T follicular helper cell (primary cell): ENCODE measurements at places on chromosomes 3 and 15.

GRCh38 chr15:36161771-36162212 lies 417.6 kb upstream of the CDIN1 start:
- DNase-seq, result no peak

DNA sequence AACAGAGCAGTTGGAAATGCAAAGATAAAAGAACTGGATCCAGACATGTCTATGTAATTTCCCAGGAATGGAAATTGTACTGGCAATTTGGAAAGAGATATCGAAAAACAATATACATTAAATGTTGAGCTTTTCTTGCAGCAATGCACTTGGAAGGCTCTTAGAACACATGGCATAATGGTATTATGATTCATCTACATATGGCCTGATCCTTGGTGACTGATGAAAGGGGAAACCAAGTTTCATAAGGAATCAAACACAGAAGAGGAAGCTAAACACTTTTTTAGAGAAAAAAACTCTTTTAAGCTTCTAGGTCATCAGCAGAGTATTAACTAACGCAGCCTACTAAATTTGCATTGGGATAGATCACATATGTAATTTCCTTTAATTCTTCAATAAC lies 12.4 kb upstream of the GREM1 start:
- DNase-seq, result no peak

DNA sequence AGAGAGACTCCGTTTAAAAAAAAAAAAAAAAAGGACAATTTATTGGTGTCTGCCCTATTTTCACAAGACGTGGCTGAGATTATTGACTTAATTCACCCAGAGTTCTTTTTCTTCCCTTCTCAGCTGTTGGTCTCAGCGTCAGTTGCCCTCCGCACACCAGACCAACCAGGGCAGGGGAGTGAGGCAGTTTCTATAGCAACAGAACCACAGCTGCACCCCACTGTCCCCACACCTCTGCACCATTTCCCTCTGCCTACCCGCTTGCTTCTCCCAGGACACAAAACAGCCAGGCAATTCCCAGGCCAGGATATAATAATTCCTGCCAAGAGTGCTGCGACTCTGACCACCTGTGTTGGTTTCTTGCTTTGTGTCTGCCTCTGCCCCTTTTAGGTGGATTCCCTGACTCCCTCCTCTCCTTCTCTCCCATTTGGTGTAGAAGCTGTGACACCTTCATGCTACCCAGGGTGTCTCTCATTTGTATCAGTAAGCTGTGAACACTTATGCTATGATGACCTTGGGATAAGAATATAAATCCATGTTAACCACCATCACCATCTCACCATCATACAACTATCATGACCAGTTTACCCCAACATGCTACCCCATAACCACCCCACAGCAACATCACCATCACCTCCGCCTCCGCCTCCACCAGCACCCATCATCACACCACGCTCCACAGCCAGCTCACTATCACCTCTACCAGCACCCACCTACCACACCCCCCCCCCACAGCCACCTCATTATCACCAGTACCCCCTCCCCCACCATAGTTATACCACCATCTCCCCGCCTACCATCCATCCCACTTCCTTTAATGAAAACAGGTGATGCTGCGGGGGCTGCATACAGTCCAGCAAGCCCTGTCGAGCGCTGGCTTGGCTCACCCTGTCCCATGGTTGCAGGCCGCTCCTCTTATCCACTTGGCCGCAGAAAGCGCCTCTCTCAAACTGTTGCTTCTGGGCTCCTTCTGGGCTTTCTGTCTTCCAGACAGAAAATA lies 589 bp downstream of the EPB42 start:
- no peak for DNase-seq

- no peak for DNase-seq
Measured at GRCh38 chr3:110165370-110165743, 828.0 kb upstream of the DPPA4 start.

DNA sequence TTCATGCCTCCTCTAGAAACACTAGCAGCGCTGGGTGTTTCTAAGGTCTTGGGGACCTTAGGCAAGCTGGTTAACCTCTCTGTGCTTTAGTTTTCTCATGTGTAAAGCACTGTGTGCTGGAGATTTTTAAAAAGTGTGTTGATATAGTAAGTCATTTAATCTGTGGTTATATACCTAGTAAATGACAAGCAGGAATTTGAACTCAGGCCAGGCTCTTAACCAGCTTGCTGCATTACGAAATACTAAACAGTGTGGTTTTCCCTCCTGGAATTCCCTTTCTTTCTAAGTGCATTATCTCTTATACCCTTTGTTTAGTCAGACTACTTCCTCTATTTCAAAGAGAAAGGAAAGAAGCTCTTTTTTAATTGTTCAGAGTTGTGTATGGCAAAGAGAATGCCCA lies 26.5 kb downstream of the NEO1 start:
- no peak for DNase-seq
